ENCODE measurements at places on chromosomes 3 and 15.

- DNase-seq = peak; percentile 85
Measured at GRCh38 chr15:96276438-96277210, 53.9 kb upstream of the NR2F2 start.

- DNase-seq = peak; percentile 38
Measured at GRCh38 chr15:70348581-70349344, 251.0 kb upstream of the TLE3 start.

GRCh38 chr15:75736256-75736655, 23.6 kb upstream of the CSPG4 start:
- DNase-seq = no peak

GRCh38 chr3:46932455-46933225, 43.9 kb downstream of the CCDC12 start:
- DNase-seq = no peak

DNA sequence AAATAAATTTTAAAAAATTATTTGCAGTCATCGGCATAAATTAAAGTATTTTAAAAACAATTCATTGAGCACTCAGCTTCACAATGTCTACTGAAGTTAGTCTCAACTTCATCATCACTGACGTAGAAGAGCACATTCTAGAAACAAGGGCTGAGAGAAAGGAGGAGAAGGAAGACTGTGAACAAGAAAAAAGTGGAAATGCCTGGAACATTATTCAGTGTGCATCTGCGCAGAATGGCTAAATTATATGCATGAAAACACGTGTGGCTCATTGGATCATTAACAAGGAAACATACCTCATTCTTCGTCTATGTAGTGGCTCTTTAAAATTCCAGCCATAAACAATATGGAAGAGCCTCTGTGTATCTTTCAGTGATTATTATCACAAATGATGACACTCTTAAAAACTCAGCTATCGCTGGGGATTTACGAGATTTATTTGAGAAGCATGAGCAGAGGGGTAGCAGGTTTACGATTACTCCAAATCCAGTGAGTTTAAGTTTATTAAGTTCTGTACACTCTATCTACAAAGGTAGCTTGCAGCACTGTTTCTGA, 404.2 kb upstream of the CDIN1 start:
- DNase-seq = no peak

DNA sequence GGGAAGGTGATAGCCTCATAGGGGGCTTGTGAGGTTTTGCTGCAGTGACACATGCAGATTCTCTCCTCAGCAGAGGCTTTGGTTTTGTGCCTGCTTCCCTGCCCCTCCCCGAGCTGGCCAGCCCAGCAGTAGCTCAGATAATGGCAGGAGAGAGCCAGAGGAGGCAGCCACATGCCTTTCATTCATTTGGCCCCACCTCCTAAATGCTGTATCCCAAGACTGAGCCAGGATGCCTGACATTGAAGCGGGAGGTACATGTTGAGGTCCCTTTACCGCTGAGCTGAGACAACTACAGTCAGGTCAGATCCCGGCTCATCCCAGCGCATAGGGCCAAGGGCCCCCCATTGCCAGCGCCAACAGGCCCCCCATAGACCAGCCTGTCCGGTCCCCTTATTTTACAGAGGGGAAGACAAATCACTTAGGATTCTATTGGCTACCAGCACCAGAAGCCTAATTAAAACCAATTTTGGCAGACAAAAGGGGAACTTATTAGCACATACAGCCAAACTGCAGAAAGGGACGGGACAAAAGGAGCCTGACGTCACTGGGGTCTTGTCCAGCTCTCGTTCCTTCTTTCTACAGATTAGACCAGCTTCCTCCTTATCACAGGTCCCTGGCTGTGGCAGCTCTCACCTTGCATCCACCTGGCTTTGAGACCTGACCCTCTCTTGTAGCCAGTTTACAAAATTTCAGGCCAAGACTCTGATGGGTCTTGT, 12.1 kb upstream of the POLG start:
- DNase-seq = no peak

DNA sequence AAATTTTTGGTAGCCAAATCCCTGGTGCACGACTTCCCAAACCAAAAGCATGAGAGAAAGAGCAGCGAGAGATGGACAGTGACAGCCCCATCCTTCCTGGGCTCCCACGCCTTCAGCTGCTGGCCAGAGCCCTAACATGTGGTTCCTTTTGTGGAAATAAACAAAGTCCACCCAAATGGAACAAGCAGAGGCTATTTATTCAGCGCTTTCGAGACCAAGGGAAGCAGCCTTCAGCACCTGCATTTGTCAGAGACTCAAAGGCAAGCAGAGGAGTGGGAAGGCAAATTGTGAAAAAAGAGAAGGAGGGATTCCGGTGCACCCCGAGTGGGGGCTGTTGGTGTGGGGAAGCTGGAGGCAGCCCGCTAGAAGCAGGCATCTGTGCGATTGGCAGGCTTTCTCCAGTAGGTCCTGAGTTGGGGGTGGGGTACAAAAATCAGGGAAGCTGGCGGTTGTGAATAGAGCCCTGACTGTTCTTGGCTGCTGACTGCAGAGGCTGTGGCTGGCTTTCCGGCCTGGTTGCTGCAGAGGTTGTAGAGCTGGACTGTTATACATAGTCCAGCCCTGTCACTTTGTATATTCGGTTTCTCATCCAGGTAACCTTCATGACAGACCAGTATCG, 427.2 kb downstream of the OCA2 start:
- no peak for DNase-seq

DNA sequence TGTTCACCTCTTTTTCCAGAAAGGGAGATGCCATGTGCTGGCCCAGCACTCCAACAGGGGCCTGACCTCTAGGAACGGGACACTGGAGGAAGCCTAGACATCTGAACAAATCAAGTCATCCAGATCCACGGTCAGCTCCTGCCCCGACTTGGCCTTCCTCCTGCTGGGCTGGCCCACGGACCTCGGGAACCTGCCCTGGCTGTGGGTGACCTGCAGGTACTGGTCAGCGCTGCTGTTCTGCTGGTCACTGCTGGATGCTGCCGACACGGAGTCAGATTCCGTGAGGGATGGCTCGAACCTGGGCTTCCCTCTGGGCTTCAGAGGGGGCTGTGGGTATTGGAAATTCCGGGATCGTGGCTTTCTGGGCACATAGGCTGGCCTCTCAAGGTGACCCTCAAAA, 8.4 kb upstream of the STARD5 start:
- no peak for DNase-seq

DNA sequence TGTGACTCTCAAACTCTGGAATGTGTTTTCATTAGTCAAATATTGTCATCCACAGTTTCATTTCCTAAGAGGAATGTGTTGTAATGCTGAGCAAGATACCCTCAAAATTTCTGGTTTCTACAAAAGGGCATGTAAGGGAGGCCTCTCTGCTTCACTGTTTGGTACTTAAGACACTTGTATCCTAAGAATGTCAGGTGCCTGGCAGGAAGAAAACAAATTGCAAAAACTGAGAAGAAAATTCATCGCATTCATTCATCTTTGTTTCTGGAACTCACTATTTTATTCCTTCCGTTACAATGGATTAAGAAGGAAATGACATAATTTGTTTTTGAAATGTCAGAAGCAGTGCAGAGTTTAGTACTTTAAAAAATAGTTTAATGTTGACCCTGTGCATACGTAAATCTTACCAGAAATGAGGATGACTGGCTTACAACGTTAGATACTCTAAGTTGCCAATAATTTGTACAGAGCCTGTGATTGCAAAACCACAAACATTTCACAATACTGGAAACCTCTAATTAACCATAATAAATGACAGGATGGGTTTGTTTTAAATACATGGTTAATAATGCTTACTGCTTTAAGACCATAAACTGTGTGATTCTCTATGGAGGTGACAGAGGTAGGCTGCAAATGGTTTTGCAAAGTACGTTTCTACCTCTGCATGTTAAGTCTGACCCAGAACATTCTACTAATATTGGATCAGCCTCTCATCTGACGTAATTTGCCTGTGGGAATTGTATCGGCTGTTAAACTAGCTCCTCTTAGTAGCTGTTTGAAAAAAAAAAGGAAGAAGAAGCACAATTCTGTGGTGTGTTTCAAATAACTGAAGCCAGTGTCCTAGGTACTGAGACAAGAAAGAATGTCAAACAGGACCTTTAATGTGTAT, 477.8 kb downstream of the RBMS3 start:
- peak; percentile 92 for DNase-seq

GRCh38 chr3:157029365-157029790, 130.6 kb downstream of the CCNL1 start:
- DNase-seq = no peak

Measured in AG10803 (cell line).